ENCODE measurements at places on chromosomes 13 and 19. TPM values are rescaled to one million over a fixed set of nuclear protein-coding genes. Genes with fewer than 3 reads are reported as not detected.

Gene ZNF730
- not detected for total RNA-seq

Gene CD177
- total RNA-seq = 0.25 TPM

Gene PRODH2
- 0.66 TPM for total RNA-seq

Gene C19orf18
- total RNA-seq = not detected

Gene NLRP4
- total RNA-seq = not detected

Gene ZNF793
- total RNA-seq = not detected

Gene VAV1
- 7.1 TPM for total RNA-seq

Gene TSEN34
- total RNA-seq = 84.4 TPM

Gene SIGLEC10
- not detected for total RNA-seq

Measured in A549 treated with DMSO at 1 μM for 4 hours (cell line).